Stimulated activated CD4-positive, alpha-beta T cell treated with anti-CD3 and anti-CD28 coated beads, Interleukin-1b, Interleukin-23, amount 100 ng/mL, for 48 hours (primary cell): ENCODE measurements at places on chromosomes 16 and 17.

DNA sequence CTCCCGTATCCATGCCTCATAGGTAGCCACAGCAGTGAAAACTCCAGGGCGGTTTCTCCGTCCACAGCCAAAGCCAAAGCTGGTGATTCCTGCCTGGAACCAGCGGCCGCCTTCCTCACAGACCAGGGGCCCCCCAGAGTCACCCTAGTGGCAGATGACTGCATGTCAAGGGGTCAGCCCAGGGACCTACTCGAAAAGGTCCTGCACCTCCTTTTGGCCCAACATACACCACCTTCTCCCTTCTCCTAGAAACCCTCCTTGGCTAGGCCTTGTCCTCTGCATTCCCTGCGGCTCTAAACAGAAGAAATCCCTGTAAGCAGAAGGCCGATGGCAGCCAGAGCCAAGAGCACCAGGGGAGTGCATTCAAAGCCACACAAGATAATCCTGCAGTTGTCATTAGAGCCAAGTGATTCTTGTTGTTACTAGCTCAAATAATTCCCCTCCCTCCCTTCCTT, 6.1 kb downstream of the PRSS36 start:
- DNase-seq: no peak

- DNase-seq: no peak
Measured at GRCh38 chr16:10020866-10021265, 161.4 kb downstream of the GRIN2A start.

- no peak for DNase-seq
Measured at GRCh38 chr17:34360601-34361270, 2.3 kb downstream of the CCL1 start.

GRCh38 chr16:27066668-27067537, at the start of gene C16orf82:
Gene C16orf82 (plus strand): TSS chr16:27066927.
- no peak for DNase-seq

- no peak for DNase-seq
Measured at GRCh38 chr16:54240271-54241129, 46.1 kb downstream of the IRX3 start.

DNA sequence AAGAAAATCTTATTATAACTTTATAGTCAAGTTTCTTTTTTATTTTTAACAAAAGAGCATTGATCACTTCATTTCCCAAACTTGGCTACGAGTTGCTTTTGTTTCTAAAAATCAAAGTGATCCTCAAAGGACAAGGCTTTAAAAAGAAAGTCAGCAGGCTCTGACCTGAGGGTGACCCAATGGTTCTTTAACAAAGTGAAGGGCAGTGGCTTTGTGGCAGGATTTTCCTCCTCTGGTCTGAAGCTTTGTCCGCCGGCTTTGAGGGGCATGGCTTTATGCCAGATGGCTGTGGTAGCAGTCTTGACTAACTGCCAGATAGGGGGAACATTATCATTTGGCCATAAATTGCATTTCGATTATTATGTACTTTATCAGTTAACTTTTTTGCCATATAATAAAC, 28.5 kb downstream of the IQCK start:
- DNase-seq: no peak

DNA sequence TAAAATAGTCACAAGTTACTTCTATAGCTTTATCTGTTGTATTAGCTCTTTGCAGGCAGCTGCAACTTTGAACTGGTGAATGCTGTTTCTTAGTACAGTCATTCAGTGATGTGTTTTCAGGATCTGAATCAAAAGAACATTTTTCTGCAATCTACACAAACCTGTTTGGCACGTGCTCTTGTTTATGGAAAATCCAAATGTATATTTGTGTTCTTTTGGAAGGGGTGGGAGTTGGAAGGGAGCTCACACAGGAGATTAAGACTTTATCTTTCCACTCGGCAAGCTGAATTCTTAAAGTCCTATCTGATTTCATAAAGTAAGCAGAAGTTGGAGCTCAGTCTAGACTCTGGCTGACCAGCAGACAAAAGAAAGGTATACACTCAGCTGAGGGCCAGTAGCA, 300.2 kb downstream of the MAP2K6 start:
- no peak for DNase-seq

GRCh38 chr17:3846437-3847164, 555 bp upstream of the NCBP3 start:
- no peak for DNase-seq

- no peak for DNase-seq
Measured at GRCh38 chr17:36993227-36993626, 44.5 kb downstream of the AATF start.

- no peak for DNase-seq
Measured at GRCh38 chr16:82149536-82149935, 20.5 kb downstream of the MPHOSPH6 start.

DNA sequence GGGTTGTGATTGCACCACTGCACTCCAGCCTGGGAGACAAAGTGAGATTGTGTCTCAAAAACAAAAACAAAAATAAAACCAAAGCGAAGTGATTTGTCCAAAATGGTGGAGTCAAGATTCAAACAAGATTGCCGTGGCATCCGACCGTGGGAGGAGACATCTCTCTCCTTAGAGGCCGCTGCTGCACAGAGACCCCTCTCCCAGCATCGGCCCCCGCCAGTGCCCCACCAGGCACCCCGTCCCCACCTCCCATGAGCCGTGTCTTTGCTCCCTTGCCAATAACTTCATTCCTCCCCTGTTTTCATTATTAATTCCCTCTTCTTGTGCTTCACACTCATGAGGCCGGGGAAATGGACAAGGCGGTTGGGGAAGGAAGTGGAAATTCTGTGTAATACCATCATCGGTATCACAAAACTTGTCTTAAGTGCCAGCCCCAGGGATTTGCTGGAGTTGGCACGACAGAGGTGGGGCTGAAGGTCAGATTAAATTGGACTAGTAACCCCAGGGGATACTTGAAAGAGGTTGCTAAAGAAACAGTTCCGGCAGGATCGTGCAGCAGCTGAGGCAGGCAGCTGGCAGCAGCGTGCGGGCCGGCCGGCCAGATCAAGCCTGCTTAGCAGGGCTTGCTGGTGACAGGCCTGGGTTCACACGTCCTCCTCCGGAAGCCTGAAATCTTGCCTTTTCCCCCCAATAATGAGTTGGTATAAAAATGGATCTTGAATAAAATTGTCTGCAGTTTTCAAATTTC, 66.8 kb downstream of the RTN4RL1 start:
- no peak for DNase-seq

GRCh38 chr16:67456391-67457081, 24.4 kb downstream of the ATP6V0D1 start:
- DNase-seq: no peak

- no peak for DNase-seq
Measured at GRCh38 chr17:78935419-78936323, 10.5 kb upstream of the TIMP2 start.

- no peak for DNase-seq
Measured at GRCh38 chr16:15983898-15984297, 34.5 kb downstream of the ABCC1 start.

- DNase-seq: no peak
Measured at GRCh38 chr16:1177053-1177452, 24.1 kb downstream of the CACNA1H start.

- peak; percentile 72 for DNase-seq
Measured at GRCh38 chr16:11175787-11176341, 80.1 kb downstream of the SOCS1 start.

GRCh38 chr17:32846143-32846542, 30.8 kb downstream of the MYO1D start:
- no peak for DNase-seq

DNA sequence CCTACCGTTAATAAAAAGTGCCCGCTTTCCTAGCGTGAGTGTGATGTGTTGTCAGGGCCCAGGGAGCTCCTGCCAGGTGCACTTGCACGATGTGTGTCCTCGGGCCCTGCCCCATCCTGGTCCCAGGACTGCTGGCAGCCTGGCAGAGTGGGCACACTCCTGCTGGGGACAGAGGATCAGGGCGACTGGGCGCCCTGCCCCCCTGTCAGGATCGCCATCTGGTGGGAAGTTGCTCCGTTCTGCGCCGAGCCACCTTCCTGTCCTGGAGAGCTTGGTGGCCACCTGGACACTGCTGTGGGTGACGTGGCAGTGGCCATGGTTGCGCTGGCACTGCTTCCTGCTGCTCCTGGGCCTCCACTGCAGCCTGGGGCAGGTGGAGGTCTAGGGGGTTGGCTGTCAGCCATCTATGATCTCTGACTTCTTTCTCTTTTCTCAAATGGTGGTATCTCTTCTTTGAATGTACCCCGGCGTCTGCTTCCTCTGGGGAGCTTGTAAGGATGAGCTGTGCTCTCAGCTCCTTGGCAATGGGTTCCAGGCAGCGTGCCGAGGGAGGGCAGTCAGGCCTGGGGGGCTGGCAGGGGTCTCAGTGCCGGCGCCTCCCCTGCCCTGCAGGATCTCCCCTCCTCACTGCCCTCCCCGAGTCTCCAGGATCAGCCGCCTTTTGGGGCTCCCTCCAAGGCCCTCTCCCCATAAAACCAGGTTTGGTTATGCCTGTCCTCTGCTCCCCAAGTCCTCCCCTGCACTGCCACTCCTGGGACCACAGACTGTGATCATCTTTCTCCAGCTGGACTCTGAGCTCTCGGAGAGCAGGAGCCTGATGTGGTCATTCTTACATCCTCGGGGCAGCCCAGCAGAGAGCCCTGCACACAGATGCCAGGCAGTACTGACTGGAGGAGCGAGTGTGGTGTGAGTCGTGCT, 76.9 kb downstream of the AMFR start:
- no peak for DNase-seq

GRCh38 chr16:14013571-14014283, 57.4 kb upstream of the MRTFB start:
- DNase-seq: no peak

- no peak for DNase-seq
Measured at GRCh38 chr16:64051824-64052223, 1070.0 kb downstream of the CDH11 start.

- DNase-seq: no peak
Measured at GRCh38 chr16:63059676-63060075, 1023.4 kb upstream of the CDH8 start.

- no peak for DNase-seq
Measured at GRCh38 chr16:88805340-88805715, 1.7 kb downstream of the CDT1 start.

- no peak for DNase-seq
Measured at GRCh38 chr16:79250502-79251098, 349.9 kb downstream of the MAF start.

GRCh38 chr17:77436058-77436442, 295.3 kb downstream of the SEC14L1 start:
- DNase-seq: no peak

- no peak for DNase-seq
Measured at GRCh38 chr16:89969741-89970410, 21.3 kb downstream of the DEF8 start.

- DNase-seq: no peak
Measured at GRCh38 chr16:23486480-23486879, 23.8 kb downstream of the GGA2 start.

- DNase-seq: no peak
Measured at GRCh38 chr17:68301438-68301959, 10.2 kb downstream of the ARSG start.

DNA sequence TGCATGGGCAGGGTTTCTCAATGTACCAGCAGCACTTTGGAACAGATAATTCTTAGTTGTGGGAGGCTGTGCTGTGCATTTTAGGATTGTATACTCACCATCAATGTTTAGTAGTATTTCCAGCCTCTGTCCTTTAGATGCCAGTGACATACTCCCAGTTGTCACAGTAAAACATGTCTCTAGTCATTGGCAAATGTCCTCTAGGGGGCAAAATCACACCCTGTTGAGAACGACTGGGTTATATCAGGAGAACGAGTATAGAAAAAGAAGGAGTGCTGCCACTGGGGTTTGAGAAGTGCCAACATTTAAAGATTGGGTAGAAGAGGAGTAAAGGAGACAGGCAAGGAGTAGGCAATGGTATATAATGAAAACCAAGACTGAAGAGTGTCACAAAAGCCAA, 37.9 kb upstream of the SMIM36 start:
- no peak for DNase-seq

GRCh38 chr17:9324864-9325263, 250.8 kb downstream of the STX8 start:
- no peak for DNase-seq

DNA sequence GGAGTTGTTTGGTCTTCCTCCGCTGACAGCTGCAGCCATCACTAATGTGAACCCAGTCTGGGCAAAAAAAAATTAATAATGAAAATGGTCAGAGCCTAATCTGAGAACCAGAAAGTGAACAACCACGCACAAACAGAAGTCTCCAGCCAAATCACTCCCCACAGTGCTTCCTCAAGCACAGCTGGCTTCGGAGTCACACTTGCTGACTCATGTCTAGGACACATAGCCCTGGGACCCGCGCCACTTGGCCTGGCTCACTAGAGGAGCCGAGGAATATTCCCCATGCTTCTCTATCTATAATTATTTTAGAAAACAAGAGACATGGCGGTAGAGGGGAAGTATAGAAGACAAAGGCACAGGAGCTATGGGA, 109.1 kb downstream of the ZFHX3 start:
- DNase-seq: no peak

GRCh38 chr16:50462793-50463507, 85.2 kb upstream of the NKD1 start:
- DNase-seq: no peak

GRCh38 chr17:15945527-15946191, 729 bp downstream of the ADORA2B start:
- DNase-seq: peak; percentile 14

GRCh38 chr16:27114006-27114405, 47.3 kb downstream of the C16orf82 start:
- no peak for DNase-seq

DNA sequence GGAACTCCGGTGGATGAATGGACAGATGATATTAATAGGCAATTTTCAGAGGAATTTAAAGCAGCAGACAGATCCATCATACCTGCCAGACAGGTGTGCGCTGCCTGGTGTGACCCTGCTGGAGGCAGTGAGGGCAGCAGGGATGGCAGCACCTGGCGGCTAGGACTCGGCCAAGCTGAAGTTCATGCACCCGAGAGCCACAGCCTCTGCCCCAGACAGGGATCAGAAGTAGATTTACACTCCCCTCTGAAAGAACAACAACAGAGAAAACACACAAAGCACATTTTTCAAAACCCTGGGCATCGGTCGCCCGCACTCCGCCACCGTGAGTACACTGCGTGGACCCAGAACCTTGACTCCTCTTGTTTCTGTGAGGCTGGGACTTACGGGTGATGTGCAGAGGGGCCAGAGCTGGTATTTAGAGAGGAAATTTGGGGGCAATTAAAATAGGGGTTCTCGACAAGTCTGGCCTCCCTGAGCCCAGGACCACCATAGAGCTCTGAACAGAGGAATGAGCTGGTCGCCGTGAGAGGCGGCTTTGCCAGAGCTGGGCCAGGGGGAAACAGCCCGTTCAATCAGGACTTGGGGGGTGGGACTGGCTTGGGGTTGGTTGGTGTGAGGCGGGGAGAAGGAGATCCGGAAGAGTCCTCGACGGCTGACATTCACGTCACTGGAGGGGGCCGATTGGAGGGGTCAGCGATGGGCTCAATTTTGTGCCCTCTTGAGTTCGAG, 101.0 kb downstream of the METRNL start:
- no peak for DNase-seq

GRCh38 chr17:45284176-45285140, 22.6 kb upstream of the SPATA32 start:
- peak; percentile 41 for DNase-seq

DNA sequence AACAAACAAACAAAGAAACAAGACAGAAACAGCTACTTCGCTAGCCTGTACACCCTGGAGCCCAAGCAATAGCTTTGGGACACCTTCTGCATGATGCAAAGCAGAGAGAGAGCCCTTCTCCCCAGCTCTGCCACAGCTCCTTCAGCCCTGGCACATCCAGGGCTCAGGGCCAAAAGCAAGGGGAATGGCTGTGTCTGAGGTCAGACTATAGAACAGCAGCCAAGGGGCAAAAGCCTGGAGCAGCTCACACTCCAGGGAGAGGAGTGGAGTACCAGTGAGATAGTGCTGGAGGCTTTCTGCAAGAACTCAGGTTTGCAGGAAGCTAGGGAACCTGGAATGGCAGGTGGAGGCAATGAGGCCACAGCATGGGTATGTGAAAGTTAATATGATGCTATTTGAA, 11.6 kb upstream of the SEPHS2 start:
- DNase-seq: no peak
